ENCODE measurements at places on chromosomes 3 and 15.

DNA sequence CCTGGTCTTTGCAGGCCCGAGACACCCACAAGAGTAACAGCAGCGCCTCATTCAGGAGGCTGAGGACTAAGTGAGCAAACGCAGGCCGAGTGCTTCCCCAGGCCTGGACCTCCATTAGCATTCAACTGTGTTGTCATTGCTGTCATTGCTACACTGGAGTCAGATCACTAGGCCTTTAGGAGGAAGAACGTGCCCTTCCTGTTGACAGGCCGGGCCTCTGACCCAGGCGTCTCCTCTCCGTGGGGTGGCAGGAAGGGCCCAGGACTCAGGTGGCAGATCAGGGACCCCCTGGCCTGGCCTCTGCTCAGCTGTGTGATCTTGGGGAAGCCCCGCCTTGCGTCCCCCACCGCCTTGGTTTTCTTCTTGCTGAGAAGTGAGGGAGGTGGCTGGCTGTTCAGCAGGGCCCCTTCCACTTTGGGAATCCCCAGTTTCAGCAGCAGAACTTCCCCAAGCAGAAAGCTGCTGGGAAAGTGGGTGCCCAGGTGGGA is 19.1 kb downstream of the ZDHHC19 start:
- DNase-seq, result no peak

GRCh38 chr3:72634128-72634527 is 214.1 kb downstream of the SHQ1 start:
- DNase-seq, result no peak

GRCh38 chr3:172201136-172201869 is 161.9 kb downstream of the FNDC3B start:
- no peak for DNase-seq

DNA sequence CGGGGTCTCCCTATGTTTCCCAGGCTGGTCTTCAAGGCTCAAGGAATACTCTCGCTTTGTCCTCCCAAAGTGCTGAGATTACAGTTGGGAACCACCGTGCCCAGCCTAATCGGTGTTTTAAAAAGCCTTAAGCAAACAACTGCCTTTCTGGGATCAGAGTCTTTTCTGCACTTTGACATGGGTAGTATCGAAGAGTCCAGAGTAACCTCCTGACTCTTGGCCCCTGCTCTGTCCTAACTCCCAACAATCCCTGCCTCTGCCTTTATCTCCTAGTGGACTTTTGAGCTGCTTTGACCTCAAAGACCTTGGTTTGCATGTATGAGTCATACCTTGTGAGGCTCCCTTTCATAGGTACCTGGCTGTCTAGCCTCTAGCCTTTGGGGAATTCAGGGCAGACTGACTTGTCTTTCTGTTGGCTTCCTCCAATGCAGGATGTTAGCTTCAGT is 21.0 kb upstream of the HACD2 start:
- DNase-seq, result no peak

DNA sequence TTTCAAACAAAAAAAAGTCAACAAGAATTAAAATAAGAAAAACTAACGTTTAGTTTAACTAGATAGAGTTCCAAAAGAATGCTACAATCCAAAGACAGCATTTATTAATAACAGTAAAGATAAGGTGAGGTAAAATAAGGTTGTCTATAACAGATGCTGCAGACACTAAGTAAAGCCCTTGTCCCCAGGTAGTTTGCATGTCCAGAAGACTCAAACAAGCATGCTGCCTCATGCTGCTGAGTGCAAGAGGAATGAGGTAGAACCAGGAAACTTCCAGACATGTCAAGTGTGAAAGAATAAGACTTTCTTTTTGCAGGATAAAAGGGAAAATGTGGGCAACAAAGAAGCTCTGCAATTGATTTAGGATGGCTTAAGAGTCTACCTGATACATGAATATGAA is 439.2 kb downstream of the PLOD2 start:
- no peak for DNase-seq

GRCh38 chr15:90933301-90933700 is 952 bp upstream of the HDDC3 start:
- DNase-seq, result no peak

GRCh38 chr3:101676765-101677435 is at the start of gene ZBTB11:
Gene ZBTB11 (minus strand): TSS chr3:101677132. CDS start chr3:101676914, 218 bp downstream.
- DNase-seq, result no peak

GRCh38 chr3:130604806-130605205 is 87.8 kb downstream of the COL6A6 start:
- DNase-seq, result no peak

DNA sequence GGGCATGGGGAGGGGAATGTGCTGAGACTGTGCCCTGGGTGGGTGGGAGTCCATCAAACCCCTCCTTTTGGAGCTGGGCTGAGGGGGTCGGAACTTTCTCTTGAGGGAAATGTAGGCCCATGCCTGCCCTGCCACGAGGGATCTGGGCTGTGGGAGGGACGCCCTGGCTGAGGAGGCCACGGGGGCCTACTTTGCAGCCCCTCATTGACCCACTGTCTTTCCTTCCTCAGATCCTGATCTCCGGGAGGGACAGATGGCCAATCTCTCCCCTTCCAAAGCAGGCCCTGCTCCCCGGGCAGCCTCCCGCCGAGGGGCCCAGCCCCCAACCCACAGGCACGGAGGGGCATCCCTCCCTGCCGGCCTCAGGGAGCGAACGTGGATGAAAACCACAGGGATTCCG is 25.3 kb downstream of the LOXL1 start:
- DNase-seq, result no peak

DNA sequence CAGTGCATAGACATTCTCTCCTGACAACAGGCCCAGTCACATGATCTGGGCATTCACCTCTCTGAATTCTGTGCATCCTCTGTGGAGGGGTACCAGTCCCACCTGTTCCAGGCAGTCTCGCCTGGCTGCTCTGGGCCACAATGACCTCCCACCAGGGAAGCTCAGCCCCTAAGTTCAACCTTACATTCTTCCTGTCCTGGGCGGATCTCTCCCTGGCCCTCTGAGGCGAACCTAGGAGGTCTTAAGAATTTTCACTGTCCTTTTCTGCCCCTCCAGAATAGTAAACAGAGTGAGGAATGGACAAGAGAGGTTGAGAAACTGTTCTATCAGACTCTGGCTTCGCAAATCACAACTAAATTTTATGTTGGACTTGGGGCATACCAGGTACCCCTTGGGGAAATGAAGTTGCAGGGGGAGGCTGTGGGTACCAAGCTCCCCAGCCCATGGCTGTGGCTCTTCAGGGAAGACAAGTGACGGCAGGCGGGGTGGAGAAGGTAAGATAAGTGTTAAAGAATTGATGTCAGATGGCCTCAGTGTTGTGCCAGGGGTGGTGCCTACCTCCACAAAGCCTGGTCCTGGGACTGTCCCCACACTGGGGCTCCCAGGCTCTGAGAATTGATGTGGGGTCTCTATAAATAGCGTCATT is 5.3 kb downstream of the SCN5A start:
- DNase-seq, result no peak

DNA sequence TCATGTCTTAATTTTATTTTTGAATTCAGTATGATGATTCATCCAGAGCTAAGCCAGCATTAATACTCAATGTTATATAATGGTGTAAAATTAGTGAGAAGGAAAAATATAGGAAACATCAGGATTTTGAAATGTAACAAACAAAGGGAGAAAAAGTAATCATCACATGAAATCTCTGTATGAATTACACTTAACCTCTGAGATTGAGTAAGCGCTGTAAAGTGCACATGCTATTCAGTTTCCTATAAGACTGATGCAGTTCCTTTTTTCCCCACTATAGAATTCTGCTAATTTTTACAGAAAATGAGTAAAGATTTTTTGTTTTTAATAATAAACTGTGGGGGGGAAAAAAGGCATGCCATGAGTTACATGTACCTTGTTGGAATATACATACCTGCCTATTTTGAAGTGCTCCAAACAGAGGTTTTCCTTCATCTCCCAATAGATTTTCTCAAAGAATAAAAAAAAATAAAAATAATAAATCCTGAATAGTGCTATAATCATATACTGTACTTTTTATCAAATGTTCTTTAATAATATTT is 64.0 kb upstream of the TTBK2 start:
- no peak for DNase-seq

DNA sequence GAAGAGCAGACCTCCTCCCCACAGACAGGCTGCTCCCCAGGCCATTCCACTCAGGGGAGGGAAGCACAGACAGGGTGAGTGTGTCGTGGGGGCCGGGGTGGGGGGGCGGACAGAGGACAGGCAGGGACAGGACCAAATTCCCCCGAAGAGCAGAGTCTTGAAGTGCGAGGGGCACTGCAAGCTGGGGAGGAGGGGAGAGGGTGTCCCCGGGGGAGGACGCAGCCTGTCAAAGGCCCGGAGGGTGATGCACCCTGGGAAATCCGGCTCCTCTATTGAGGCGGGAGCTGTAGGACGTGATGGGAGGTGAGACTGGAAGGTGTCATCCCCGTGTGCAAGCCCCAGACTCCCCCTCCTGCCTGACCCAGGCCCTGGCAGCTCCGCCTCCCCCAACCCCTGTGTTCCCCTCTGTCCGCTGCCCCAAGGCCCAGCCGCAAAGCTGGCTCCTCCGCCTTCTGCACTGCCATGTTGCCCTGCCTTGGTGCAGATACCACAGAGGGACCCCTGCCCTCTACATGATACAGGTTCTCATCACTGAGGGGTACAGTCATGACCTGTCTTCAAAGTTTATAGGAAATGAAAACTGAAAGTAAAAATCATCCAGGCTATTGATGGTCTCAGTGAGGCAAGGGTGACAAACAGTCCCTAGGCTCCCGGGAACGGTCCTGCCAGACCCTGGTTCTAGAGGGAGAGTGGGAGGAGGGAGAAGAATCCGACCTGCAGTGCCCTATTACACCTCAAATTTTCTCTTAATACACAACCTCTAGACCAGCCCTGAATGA is 76.3 kb upstream of the IQSEC1 start:
- no peak for DNase-seq

DNA sequence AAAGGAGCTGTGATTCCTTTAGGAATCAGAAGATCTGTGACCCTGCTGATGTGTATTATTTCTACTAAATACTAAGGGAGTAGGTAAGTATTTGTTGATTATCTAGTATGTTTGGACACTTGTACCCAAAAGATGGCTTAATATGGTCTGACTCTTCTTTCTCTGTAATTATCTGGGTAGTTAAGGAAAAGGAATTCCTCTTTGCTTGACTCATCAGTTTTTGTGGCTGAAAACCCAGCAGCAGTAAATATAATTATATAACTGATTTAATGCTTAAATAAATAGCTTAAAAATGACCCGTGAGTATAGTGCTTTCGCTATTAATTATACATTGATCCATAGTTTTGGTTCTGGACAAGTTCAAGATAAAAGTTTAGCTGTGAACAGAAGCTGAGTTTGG is 155.8 kb downstream of the LRTM1 start:
- DNase-seq, result no peak

DNA sequence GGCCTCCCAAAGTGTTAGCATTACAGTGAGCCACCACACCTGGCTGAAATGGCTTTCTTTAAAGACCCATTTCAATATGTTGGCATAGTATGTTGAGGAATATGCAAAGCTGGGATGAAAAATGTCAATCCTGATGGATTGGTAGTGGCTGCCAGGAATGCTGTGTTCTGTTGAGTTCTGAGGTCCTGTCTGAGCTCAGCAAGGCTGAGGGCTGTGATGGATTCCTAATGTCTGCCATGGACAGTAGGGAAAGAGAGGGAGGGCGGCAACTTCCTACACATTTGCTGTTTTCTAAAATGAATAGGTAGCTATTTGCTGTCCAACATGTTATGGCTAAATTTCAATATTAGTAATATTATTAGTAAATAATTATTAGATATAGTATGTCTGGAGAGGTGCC is 8.2 kb downstream of the RAB8B start:
- no peak for DNase-seq

DNA sequence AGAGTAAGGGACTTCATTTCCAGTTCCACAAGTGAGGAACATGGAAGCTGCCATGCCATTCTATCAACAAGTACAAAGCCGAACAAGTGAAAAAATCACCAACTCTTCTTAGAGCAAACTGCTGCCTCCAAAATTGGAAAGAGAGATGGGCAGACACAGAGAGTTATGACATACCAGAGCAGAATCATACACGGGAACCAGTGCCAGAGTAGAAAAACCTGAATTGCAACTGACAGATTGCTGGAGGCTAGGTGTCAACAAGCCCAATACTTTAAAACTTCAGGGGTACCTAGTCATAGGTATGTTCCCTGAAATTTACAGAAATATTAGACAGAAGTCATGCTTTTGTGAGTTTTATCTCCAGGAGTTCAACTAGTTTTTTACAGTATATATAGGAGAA is 62.0 kb downstream of the TTBK2 start:
- DNase-seq, result no peak

GRCh38 chr15:94198633-94199032 is 32.7 kb upstream of the MCTP2 start:
- DNase-seq, result no peak

- no peak for DNase-seq
These were observed 311.4 kb downstream of the UNC13C start for GRCh38 chr15:54289590-54290136.

- no peak for DNase-seq
These were observed 1233.9 kb upstream of the ALCAM start for GRCh38 chr3:104132566-104133403.

DNA sequence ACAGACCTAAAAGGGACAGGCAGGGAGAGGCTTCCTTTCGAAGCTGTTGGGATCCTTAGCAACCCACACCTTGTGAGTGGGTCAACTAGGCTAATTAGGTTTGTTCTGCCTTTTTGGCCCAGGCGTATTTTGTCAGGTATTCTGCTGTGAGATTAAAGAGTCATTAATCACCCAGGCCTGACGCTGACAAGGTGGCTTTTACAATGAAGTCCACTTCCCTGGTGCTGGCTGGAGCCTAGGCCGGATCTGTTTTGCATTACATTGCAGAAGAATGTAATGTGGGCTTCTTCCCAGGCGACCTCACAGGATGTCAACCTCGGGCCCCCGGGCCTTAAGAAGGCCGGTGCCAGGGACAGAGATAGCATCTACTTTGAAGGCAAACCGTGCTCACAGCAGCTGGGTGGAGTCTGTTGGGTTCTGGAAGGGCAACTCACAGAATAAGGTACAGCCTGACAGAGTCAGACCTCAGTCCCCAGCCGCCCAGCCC is 76.9 kb downstream of the HES1 start:
- no peak for DNase-seq

GRCh38 chr3:54850484-54851018 is 77.3 kb downstream of the LRTM1 start:
- DNase-seq, result no peak

DNA sequence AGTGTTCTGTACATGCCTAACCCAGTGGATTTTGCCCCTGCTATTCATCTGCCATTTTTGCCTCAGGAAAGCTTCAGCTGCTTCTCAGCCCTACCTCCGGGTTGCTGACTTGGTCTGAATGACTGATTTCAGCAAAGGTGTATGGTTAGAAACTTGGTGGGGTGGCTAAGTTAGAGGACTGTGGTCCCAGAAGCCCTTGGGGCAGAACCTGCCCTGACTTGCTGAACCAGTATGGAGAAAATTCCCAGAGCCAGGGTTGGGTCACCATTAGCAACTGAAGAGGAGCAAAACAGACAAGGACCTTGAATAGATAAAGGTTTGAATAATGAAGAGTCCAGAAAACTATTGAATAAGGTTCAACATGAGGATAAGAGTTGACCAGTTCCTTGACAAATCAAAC is 6.1 kb upstream of the WWTR1 start:
- DNase-seq, result no peak

- DNase-seq, result no peak
These were observed 41.0 kb downstream of the BHLHE40 start for GRCh38 chr3:5020242-5020722.
